ENCODE measurements at places on chromosomes 16 and 17.

- no peak for DNase-seq
These were observed 29.9 kb downstream of the DYNLL2 start for GRCh38 chr17:58112970-58113631.

- DNase-seq: no peak
These were observed 205.5 kb upstream of the MON1B start for GRCh38 chr16:76985392-76986045.

- no peak for DNase-seq
These were observed 69.3 kb downstream of the GNAO1 start for GRCh38 chr16:56260378-56261160.

DNA sequence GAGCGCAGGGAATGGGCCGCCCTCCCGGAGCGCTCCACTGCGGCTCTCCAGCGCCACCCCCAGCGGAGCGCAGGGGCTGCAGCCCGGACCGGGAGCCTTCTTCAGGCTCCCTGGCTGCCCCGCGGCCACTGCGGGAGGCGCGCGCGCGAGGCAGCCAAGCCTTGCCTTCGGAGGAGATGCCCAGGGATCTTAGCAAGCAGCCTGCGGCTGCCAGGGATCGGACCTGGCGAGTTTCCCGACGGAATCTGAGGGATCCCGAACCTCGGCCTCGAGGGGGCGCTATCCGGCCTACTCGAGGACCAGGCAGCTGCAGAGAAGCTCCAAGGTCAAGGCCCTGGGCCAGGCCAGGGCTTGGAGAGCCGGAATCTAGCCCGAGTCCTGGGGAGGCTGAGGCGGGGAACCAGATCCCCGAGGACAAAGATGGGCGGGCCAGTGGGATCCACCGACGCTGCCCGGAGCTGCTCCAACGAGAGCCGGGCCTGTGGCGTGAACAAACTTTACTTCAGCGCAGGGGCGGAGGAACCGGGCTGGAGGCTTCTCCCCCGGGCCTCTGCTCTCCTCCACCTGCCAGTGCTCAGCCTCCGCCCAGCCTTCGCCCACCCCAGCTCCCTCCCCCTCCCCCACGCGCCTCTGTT, at the start of gene IRX6:
Gene IRX6, plus strand, starts transcription at position 567 of the 635 bp plus-strand sequence. CDS start 889 bp downstream, outside the sequence.
- no peak for DNase-seq

GRCh38 chr17:55645361-55645760, 77.3 kb downstream of the TMEM100 start:
- no peak for DNase-seq

DNA sequence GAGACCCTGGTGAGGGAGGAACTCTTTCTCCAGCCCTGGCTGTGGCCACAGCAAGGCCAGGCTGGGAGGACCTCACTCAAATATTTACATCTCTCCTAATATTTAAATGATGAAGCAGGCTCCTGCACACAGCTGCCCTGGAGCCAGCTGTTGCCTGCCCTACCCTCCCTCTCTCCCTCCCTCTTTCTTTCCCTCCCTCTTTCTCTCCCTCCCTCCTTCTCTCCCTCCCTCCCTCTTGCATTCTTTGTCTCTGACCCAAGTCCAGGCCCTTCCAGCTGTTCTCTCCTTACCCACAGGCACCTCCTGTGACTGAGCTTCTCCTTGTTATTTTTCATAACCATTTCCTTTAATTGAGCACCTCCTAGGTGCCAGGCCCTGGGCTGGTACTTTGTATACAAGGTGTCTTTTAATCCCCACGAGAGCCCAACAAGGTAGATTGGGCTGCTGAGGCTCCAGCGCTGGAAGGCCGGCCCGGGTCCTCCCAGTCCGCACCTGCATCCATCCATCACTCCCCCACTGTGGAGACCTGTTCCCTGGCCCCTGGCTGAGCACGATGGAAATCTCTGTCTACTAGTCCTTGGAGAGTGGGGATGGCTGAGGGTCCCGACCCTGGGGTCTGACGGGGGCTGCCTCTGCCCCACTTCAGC, 242.3 kb downstream of the SEC14L1 start:
- no peak for DNase-seq
